ENCODE measurements at places on chromosomes 11 and 22.
A peak's percentile ranks its signal among the peaks of the same experiment; 100 is the strongest.

DNA sequence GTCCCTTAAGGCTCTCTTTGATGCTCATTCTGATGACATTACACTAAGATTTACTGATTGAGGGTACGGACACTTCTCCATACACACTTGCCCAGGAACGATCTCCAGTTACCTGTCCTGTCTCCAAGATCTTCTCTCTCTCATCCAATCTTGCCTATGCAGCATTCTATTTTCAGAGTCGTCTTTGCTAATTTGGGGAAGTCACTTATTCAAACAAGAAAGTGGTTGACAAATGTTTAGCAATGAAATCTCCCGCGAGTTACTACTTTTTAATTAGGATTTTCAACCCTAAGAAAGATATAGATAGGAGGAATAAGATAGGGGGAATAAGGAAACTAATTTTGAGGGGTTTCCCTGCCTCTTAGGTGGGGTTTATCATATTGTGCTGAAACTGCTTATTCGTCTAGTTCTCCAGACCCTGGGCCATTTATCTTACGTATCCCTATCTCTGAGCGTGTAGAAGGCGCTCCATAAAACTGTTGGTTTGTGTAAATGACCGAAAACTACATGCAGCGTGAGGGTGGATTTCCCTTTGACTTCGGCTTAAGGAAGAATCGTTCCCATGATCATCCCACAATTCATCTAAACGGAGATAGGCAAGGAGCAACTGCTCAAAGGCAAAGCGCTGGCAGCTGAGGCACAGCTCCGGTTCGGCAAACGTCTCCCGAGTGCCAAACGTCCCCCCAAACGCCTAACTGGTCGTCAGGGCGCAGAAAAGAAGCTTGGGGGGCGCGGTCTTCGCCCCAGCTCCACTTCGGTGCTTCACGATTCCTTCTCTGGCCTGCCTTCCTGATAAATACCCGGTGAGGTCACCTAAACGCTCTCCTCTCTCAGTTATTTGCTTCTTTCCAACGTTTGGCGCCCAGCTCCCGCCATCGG is 804 bp downstream of the APIP start:
- no peak for DNase-seq

- no peak for DNase-seq
These were observed 206.5 kb upstream of the PDGFD start for GRCh38 chr11:104370478-104370877.

DNA sequence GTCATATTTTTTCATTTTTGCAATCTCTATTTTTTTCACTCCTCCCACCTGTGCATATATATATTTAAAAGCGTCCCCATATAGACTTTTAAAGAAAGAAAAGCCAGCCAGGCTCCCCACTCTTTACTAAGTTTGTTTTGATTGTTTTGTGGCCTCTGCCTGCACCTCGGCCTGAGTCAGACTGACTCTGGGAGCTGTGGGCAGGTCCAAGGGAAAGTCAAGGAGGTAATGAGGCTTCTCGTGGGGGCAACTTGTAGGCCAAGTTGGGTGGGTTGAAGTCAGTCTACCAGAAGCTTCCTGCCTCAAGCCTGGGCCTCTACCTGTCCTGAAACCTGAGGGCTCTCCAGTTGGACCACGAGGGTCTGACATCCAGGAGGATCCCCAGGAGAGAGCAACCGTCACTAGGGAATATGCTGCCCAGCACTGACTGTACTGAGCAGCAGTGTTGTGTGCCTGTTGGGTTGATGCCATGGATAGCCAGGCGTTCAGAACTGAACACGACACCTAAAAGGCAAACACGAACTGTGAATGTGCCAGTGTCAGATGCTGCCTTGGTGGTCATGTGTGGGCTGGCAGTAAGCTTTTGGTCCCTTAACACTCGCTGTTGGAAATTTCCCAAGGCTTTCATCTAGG is 58.8 kb downstream of the BMAL1 start:
- DNase-seq: no peak

- peak; percentile 12 for DNase-seq
These were observed 37.5 kb upstream of the NNMT start for GRCh38 chr11:114258696-114259095.

- DNase-seq: peak; percentile 52
These were observed 4.6 kb downstream of the SAA2 start for GRCh38 chr11:18243783-18244362.

GRCh38 chr11:61963016-61963281 is 4.5 kb downstream of the FTH1 start:
- no peak for DNase-seq

GRCh38 chr11:36877149-36877548 is 279.1 kb upstream of the RAG2 start:
- no peak for DNase-seq

DNA sequence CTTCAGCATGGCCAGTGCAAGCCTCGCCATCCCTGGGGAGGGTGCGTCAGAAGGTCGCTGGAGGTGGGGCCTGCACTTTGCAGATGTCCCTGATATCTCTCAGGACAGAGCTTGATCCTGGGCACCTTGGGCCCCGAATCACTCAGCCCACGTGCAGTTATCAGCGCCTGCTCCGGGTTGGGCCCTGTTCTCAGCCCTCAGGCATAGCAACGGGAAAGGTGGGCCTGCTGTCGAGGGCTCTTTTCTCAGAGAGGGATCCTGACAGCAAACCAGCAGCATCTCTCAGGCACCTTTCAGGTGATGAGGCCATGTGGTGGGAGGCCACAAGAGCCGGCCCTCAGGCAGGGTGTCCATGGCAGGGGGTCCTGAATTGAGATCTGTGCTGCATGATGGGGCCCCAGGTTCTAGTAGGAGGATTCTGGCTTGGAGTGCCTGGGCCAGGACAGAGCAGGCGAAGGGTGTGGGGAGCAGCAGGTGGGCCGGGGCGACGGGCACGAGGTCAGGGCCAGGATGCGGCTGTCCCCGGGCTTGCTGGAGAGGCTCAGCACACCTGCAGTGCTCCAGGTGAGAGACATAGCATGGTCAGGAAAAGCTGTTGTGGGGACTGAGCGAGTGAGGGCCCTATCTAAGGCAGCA is 280.5 kb downstream of the TBC1D22A start:
- DNase-seq: no peak

GRCh38 chr11:47899801-47900200 is 51.7 kb upstream of the NUP160 start:
- DNase-seq: peak; percentile 67

DNA sequence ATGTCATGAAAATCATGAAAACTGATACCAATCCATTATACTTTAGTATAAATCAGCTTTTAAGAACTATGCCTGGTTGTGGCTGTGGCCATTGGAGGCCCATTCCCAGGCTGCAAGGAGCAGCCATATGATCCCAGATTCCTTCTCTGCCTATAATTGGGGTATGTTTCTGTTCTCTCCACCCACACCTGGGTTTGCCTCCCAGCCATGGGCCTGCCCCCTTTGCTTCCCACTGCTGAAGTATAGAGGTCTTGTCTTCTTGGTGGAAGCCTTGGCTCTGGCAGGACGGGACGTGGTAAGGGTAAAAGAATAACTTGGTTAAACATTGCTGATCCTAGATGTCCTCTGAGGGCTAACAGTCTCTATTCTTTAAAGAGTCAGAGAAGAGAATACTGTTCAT is 2.4 kb downstream of the MICAL2 start:
- no peak for DNase-seq

DNA sequence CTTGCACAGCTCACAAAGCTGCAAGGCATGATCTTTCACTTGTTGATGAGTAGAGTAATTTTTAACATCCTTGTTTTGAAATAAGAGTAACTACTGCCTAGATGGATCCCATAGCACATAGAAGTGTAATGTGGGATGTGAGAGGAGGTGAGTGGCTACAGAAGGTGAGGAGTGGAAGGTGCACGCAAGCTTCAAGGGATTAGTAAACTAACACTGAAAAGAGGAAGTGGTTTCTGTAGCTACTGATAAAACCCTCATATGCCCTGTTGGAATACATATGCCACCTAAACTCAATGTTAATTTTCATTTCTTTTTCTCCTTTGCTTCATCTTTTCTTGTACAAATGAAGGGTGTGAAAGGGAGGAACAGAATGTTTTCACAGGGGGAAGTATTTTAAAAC is 22.0 kb upstream of the CTSC start:
- DNase-seq: peak; percentile 29

- DNase-seq: no peak
These were observed 95.3 kb upstream of the RAG2 start for GRCh38 chr11:36693139-36693843.

DNA sequence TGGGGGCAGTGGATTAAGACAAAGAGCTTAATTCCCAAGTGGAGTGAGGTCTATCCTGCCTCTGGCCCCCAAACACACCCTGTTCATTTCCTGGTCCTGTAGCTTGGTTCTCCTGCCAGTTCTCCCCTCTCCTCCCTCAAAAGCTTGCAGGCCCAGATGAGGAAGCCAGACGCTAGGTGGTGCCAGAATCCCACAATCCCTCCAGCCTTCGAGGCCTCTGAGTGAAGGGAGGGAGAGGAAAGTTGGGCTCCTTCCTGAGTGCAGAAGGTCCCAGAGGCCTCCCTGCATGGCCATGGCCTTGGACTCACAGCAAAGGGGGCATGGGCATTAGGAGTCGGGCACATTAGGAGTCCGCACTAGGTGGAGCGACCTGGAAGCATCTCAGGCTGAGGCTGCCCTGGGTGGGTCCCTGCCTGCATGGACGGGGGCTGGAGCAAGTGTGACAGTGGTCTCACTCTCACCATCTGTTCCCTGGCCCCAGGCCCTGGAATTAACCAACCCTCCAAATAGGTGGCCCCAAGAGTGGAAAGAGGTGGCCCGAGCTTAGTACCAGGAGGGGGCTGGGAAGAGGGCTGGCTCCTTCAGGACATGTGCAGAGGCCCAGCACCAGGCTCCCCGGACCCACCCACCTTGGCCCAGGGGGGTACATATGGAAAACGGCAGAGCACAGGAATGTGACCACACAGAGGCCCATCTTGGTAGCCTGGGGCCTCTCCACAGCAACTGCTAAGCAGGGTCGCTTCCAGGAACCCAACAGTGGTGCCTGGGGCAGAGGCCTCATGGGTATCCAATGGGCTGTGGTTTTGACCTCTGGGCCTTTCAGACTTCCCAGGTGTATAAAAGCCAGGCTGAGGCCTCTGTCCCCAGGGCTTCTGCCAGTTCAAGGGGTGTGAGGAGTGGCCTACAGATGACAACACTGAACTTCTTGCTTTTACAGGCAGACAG is 5.2 kb downstream of the FXYD2 start:
- DNase-seq: peak; percentile 55

- DNase-seq: no peak
These were observed 60.4 kb downstream of the TTC28 start for GRCh38 chr22:28619236-28619635.

DNA sequence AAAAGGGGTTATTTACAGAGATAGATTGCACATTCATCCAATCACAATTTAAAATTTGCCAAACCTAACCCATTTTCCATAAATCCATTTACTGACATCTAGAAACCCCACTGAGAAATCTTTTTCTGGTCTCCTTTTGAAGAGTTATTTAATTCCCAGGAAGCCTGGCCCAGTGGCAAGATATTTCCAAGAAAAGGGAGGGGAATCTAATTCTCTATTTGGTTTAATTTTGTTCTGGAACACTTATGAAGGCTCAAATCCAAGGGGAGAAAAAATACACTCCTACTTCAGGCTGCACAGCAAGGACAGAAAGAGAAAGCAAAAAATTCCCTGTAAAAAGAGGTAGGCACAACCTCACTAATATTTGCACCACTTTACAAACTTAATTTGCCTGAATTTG is 88.2 kb upstream of the LDLRAD3 start:
- no peak for DNase-seq

DNA sequence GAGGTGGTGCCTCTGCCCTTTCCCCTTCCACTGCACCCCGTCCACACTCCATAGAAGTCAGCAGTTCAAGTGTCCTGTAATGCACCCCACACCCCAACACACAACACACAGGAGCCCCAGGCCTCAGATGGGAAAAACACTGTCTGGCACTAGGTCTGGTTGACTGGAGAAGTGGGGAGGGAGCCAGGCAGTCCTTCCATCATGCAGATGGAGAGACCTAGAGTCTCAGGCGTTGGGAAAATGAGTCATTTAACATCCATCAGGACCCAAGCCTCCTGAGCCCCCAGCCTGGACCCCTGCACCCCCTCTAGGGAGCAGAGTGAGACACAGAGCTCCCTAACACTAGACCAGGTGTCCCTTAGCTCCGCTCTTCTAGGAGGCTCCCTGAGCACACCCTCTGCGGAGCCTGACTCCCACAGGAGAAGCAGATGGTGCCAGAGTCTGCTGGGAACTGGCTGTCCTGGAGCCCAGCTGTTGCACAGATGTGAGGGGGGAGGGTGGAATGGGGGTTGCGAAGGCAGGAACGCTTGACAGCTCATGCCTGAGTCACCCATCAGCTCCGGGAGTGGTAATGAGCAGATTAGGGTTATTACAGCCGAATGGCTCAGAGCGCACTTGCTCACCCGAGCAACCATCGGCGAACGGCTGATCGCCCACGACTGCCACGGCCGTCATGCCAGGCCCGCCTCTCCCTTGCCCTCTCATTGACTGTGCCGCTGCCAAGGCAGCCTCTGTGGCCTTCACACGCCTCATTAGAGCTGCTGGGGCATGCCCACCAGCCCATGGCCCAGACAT is 22.1 kb upstream of the SYT7 start:
- no peak for DNase-seq

GRCh38 chr11:106925245-106925644 is 93.0 kb downstream of the GUCY1A2 start:
- no peak for DNase-seq

GRCh38 chr22:27804470-27805297 is 3.1 kb upstream of the MN1 start:
- peak; percentile 83 for DNase-seq

- DNase-seq: no peak
These were observed 10.6 kb upstream of the ACER3 start for GRCh38 chr11:76850130-76850529.

- DNase-seq: no peak
These were observed 29.5 kb upstream of the RRM1 start for GRCh38 chr11:4065086-4065485.

GRCh38 chr11:27678242-27678641 is 22.0 kb downstream of the BDNF start:
- no peak for DNase-seq

DNA sequence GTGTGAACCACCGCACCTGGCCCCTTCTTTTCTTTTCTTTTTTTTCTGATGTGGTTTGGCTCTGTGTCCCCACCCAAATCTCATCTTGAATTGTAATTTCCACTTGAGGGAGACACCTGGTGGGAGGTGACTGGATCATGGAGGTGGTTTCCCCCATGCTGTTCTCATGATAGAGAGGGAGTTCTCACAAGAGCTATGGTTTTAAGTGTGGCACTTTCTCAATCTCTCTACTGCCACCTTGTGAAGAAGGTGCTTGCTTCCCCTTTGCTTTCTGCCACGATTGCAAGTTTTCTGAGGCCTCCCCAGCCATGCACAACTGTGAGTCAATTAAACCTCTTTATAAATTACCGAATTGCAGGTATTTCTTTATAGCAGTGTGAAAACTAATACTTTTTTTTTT is 4.9 kb upstream of the TCN2 start:
- DNase-seq: no peak

DNA sequence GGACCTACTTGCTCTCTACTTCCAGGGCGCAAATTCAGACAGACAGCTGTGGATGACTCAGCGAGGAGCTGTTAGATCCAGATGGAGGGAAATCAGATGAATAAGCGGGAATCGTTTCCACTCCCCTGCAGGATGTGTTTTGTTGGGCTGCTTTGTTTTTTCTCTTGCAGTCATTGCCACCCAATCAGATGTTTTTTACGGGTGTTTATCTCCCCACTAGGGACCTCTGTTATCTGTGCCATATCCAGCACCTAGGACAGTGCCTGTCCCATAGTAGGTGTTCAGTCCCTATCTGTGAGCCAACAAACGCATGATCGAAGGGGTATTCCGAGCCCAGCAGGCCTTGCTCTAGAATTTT is 51.1 kb upstream of the PARVG start:
- DNase-seq: no peak

Measured in GM13976 (cell line).